T-helper 22 cell (primary cell): ENCODE measurements at places on chromosomes 11 and 22.

DNA sequence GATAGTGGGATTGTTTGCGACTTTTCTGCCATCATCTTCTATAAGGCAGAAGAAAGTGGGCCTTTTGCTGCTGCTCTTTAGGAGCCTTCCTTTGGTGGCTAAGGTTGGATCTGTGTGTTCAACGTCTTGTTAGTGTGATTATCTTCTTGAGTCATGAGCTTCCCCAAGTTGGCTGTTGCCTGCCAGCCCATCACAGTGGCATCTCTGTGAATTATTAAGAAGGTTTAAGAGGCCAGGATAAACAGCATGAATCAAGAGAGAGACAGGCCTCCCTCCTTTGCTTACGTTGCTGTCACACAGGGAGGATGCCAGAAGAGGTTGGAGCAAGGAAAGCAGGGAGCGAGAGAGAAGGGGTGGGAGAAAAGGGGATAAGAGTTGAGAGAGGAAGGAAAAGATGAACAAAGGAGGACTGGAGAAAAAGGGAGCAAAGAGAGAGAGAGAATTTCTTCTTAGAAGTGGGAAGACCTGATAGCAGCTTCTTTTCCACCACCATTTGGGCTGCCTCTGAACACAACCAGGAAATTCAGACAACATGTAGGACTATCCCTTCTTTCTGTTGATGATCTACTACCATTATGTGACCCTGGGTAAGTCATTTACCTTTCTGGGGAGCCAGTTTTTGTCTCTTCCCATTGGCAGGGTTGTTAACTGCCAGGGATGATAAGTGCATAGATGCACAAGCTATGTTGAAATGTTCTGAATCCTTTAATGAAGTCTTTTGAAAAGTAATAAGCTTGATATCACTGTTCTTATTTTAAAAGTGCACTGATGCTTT, 126.5 kb downstream of the NAV2 start:
- no peak for DNase-seq

DNA sequence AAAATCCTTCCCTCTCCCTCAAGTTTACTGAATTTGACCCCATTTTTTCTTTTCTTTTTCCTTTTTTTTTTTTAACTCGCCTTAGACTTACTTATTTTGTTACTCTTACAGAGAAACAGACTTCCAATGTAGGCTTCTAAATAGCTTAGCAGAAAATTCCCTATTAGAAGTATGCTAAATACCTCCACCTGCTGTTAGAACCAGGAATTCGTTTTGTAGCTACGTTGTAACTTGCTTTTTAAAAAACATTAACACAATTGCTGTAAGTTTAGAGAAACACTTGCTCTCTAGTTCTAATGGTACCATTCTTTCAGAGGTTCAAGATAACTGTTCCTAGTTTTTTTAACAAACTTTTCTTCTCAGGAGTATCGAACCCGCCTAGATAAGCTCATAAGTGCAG, 324.2 kb downstream of the DCDC1 start:
- DNase-seq: no peak

- DNase-seq: no peak
Observed at GRCh38 chr11:37727371-37727770, 1129.3 kb upstream of the RAG2 start.

DNA sequence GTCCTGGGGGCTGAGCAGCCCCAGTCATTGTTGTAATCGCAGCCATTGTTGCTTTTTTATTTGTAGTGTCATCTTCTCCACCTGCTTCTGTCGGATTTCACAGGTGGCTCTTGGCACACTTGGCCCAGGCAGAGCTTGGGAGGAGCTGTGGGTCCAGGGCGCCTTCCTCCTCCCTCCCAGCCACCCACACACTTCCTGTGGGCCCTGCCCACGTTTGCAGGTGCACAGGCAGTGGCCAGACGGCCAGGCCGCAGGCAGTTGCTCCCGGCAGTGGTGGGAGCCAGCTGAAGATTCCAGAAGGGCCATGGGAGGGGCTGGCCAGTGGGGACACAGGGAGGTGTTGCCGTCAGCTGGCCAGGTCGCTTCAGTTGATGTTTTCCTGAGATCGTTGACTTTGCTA, 1191.9 kb downstream of the BRD1 start:
- DNase-seq: no peak

GRCh38 chr11:95661162-95661561, 128.4 kb downstream of the FAM76B start:
- no peak for DNase-seq

- DNase-seq: no peak
Observed at GRCh38 chr11:45089676-45090499, 56.6 kb upstream of the PRDM11 start.
